GM12878 (cell line): ENCODE measurements at places on chromosomes 13 and 19. TPM values are rescaled to one million over a fixed set of nuclear protein-coding genes. Genes with fewer than 3 reads are reported as not detected.

The SYDE1 gene
- polyA plus RNA-seq, result not detected in 2 replicates

- DNase-seq, result no peak
Measured at GRCh38 chr19:28701491-28701890, 511.5 kb downstream of the UQCRFS1 start.

The PNPLA6 gene
- polyA plus RNA-seq, result 61.7 and 64.7 TPM in 2 replicates

DNA sequence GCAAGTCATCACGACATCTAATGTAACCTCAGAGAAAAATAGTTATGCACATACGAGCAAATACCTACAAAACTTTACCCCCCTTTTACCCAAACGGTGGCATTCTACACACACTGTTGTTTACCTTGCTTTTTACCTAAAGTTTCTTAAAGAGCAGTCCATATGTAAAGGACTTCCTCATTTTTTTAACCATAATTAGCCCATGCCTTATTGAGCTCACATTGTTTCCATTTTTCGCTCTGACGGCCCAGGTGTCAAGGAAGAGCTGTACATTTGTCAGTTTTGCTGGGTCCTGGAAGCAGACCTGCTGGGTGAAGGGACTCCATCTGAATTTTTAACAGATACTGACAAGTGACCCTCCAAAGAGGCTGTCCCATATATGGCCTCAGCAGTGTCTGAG is 89.4 kb downstream of the STK24 start:
- DNase-seq, result no peak

- no peak for DNase-seq
Measured at GRCh38 chr19:51173681-51174080, 31.6 kb downstream of the SIGLEC7 start.

DNA sequence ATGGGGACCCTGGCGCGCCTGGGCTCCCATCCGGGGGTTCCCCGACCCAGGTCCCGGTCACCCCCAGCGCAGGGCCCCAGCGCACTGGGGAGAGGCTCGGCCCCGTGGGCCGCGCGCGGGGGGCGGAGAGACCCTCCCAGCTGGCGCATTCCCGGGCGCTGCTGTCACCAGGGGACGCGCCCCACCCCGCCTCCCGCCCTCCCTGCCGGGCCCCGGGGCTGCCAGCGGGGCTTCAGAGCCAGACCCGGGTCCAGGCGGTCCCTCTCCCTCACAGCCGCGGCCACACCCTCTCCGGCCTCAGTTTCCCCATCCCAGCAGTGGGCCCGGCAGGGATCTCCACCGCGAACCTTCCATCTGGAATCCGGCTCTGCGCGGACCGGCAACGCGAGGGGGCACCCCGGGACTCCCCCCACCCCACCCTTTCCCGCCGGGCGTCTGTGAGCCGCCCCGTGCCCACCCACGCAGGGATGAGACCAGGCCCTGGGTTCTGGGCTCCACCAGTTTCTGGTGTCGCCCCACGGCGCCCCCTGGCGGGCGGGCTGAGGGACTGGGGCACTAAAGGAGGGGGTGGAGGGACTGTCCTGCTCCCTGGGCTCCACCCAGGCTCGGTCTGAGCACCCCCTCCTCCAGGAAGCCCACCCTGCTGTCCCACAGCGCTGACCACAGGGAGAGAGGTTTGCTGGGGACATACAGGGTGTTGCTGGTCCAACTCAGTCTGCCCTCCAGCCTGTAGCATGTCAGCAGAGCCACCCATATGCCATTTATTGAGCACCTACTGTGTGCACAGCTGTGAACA is 878 bp upstream of the ADAMTSL5 start:
- no peak for DNase-seq

DNA sequence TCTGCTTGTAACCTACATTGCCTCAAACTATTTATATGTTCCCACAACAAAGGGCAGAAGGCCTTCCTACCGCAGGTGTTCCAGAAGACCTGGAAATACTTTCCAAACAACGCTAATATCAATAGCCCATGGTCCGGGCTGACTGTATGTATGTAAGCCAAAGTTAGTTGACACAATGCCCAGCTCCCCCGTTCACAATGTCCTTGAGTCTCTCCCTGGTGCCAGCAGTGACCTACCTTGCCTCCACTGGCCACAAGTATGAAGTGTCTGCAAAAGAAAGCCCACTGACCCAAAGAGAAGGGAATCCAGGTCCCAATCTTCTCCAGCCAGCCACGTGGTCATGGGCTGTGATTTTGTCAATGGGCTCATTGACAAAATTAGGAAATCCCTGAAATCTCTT is 118.6 kb downstream of the DLEU7 start:
- DNase-seq, result no peak

The ADPRHL1 gene
- 0.80 and 0.95 TPM in 2 replicates for polyA plus RNA-seq

DNA sequence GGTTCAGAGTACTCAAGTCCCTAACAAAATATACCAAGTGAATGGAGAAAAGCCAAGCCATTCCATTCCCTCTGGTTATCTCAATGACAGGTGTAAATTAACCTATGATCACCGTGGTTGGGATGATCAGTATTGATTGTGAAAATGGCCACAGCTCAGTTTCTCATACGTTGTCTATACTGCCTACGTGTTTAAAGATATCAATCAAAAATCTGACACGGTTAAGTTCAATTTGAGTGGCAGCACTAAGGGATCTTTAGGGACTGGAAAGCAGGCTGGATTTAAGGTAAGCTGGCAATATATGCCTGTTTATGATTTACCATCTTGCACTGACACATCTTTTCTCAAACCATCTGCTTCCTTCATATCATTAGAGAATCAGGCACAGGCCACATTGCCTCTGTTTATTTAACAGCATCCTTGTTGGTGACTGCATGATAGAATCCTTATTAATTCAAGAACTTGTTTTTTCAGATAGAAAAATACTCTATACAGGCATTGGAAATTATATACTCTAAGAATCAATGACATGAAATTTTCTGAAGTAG is 907.9 kb downstream of the PCDH9 start:
- DNase-seq, result no peak
